Activated naive CD8-positive, alpha-beta T cell treated with anti-CD3 and anti-CD28 coated beads, Interleukin-2, amount 50 U/mL, for 16 hours (primary cell): ENCODE measurements at places on chromosomes 12 and 14.

GRCh38 chr12:59548930-59549329 is 46.9 kb upstream of the SLC16A7 start:
- no peak for DNase-seq

- no peak for DNase-seq
Measured at GRCh38 chr14:78592616-78593219, 422.5 kb downstream of the NRXN3 start.

DNA sequence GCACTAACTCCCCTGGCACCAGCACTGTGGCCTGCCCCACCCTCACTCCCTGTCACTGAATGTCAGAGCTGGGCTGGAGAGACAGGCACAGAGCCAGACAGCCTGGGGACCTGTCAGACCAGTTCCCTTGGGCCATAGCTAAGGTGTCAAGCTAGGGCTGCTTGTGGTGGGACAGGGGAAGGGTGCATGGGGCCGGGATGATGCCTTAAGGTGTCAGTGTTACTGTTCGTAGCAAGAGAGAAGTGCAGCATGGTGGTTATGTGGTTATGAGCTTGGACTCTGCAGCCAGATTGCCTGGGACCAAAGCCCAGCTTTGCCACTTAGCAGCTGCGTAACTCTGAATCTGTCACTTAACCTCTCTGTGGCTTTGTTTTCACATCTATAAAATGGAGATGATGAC is 3.8 kb downstream of the RAPGEF3 start:
- no peak for DNase-seq

- no peak for DNase-seq
Measured at GRCh38 chr12:100733817-100734593, 60.6 kb upstream of the ANO4 start.

DNA sequence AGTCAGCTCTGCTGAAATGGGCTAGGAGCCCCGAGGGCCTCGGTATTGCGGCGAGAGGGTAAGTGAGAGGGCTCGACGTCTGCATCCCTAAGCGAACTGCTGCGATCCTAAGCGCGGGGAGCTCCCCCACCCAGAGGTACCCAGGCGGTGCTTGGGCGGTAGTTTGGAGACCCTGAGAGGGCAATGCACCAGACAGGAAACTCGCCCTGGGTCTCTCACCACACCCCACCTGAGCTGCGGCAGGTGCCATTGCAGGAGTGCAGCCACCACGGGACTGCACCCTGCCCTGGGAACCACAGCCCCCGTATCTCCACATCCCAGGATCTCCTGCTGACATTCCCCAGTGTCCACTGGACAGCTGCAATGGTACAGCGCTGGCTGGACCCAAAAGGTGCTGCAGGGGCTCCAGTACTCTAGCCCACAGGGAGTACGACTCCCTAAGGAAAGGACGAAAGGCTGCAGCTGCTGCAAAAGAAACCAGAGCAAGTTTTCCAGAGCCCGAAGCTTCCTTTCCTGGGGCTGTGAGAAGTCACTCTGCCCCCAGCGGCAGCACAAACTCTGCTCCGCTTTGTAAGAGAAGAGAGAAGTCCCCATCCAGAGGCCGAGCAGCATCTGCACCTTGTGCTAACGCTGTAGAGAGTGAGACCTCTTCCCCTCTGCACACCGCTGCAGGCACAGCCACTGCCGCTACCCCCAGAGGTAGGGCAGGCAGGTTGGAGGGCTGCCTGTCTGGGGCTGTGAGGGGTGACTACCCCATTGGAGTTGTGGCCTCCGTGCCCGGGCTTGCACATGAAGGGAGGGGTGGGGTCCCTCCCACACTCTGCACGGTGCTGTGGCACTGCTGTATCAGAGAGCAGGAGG is 31.1 kb upstream of the MON2 start:
- DNase-seq = no peak

- DNase-seq = no peak
Measured at GRCh38 chr12:28683366-28683765, 465.7 kb upstream of the FAR2 start.

DNA sequence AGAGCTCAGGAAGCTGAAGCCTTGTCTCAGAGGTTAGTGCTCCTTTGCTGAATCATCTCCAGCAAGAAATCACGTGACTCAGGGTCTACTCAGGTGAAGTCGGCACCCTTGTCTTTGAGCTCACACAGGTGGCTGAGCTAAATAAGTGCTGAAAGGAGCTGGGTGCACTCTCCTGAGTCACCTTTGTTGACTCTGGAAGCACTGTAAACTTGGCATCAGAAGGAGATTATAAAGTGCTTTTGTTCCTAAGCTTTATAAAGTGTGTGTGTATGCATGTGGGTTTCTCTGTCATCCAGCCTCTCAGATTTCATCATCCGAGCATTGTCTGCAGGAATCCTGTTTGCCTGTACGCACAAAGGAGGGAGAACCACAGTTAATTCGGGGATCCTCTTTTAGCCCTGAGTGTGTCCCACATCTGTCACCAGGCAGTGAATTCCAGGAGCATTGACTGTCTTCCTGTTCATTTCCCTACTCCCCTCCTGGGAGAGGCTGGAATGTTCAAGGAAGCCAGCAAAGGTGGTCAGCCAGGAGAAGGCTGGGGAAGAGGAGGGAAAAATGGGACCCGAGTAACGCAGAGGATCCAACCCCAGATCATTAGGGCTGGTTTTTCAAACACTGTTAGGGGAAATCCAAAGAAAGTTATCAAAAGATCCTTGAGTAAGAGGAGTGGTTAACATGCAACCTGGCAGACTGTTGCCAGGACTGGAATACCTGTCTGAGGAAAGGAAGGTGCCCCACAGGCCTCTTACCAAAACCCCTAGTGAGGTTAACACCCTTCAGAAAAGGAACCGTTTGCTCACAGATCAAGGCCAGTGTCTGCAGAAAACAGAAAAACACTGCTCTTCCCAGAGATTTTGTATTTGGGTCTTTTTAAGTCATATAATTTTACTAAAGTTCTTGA is 157.5 kb upstream of the HIF1A start:
- DNase-seq = no peak

- no peak for DNase-seq
Measured at GRCh38 chr12:46218322-46219095, 50.3 kb downstream of the SLC38A1 start.

GRCh38 chr14:54763761-54764160 is 138.9 kb downstream of the GCH1 start:
- DNase-seq = no peak

- DNase-seq = no peak
Measured at GRCh38 chr14:26531894-26532293, 65.9 kb downstream of the NOVA1 start.

- no peak for DNase-seq
Measured at GRCh38 chr12:40726366-40726765, 34.1 kb downstream of the CNTN1 start.

- no peak for DNase-seq
Measured at GRCh38 chr12:78164154-78164553, 333.5 kb downstream of the NAV3 start.

DNA sequence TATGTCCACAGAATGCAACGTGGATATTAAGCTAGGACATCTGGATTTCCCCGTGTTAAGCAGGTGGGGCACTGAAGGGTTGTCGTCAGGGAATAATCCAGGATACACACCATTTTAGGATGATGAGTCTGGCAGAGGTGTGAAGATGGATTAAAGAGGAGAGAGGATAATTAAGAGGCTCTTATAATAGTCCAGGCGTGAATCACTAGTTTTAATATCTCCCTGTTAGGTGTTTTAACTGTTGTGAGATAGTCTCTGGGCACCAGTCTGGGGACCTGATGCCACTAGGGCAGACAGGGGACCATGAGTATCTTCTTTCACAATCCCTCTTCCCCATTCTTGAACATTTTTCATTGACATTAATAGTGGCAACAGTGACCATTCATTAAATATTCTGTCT is 216.7 kb downstream of the TBX5 start:
- no peak for DNase-seq

DNA sequence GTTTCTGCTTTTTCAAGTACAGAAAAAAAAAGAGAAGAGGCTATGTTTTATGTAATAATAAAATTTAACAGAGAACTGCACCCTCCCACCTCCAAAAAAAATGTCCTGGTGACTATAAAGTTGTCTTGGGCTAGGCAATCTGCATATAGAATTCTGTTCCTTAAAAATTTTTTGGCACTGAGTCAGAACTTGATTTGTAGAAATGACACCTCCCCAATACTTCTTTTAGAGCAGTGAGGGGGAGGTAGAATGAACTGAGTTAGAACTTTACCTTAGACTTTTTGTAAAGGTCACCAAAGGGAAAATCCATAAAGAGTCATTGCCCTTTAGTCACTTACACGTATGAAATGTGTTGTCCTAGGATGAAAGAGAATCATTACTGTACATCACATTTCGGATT is 80.0 kb downstream of the BTG1 start:
- no peak for DNase-seq

- no peak for DNase-seq
Measured at GRCh38 chr12:120328228-120328627, 649 bp upstream of the PLA2G1B start.

- DNase-seq = no peak
Measured at GRCh38 chr12:79707830-79708229, 17.1 kb upstream of the PAWR start.

GRCh38 chr12:118827606-118828005 is 153.7 kb upstream of the SRRM4 start:
- DNase-seq = no peak

DNA sequence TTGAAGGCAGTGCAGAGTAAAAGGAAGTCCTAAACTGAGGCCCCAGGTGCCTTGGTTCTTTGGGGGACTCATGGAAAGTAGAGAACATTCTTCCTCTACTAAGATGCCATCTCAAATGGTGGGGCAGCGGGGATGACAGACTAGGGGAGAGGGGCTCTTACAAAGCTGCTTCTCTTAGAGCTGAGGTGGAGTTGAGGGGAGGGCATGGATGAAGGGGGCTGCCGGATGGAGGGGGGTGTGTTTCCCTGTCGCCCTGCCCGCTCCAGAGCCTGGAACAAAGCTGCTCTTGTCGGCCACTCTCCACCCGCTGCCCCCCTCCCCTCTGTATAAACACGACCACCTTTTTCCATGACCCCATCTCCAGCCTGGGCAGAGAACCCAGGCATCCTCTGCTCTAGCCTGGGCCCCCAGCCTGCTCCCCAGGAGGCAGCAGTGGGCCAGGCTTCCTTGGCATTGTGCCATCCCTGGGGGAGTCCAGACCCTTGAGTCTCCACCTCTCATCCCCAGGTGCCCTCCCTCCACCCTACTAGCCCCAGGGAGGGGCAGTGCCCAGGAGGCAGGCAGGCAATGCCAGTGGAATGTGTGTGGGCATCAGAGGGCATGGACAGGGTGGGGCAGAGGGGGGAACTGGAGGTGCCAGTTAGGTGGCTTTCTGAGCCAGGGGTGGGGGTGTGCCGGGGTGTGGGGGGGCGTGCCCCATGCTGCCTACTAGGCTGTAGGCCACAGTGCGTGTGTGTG is 1.7 kb downstream of the RARG start:
- no peak for DNase-seq

DNA sequence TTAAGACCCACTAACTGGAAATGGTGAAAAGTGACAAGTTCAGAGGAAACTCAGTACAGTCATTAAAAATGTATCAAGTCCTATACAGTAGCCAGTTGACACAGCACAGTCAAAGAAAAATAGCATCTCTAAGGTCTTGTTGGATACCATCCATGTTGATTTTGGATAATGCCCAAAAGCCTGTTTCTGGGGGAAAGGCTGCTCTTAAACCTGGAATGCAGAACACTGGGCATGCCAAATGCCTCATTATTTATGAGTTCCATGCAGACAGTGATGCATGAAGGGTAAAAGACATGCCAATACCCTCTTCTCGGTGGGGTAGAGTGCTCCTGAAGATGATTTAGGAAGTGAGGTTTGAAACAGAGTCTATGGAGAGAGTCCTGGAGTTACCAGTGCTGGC is 29.6 kb downstream of the KCNK13 start:
- no peak for DNase-seq

DNA sequence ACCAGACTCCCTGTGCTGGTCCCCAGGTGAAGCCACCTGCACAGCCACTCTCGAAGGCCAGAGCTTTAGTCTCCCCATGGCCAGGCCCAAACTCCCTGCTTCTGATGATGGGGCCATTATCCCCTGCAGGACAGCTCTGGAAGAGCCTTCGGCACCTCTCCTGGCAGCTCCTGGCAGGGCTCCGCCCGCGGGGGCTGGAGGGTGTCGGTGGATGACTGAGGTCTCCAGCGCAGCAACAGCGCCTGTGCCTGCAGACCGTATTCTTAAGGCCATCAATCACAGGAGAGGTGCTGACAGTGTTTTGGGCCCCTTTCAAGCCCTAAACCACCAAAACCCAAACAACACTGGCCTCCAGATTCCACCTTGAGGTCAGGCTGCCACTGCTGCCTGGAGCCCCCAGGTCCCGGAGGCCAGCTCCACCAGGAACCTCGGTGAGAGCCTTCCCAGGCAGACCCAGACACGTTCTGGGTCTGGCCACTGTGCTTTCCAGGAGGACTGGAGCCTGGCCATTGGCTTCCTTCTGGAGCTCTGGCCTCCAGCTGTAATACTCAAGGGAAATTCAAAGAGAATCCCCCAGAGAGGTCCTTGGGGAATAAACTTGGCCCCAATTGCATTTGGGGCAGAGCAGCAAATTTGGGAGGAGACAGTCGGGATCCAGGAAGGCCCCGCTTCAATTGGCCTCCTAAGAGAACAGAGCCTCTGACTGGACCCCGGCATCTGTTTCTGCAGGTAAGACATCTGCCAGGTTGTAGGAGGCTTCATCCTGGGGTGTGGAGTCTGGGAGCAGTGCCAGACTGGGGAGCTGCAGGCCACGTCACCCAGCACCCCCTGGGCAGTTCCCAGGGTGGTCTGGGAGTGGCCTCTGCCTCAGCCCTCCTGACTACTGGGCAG is 210.6 kb upstream of the RTL1 start:
- DNase-seq = no peak

DNA sequence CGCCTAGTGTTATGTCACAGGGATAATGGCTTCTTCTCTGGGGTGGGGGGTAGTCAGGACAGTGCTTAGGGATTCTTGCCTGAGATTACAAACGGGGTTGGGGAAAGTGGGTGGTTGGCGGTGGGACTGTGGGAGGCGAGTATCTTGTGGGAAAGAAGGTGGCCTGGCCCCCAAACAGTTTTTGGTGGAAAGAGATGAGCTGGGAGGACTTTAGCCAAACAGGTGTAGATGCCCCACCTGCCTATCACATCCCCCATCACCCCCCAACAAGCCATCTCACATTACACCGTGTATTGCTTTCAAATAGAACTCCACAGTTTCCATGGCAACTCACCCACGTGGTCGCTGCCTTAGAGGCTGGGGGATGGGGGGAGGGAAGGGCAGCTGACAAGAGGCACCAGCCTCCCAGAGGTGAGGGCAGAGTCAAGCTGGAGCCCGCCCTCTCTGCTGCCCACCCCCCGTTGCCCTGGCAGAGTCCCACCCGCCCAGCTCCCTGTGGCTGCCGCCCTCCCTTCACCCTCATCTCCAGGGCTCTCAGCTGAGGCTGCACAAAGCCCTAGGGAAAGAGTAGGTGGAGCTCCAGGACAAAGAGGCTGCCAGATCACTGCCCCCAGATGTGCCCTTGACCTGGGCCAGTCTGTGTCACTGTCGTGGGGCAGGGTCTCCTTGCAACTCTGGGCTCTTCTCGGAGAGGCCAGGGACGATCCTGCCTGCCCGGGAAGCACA is 98.3 kb downstream of the LRRC74A start:
- DNase-seq = no peak
